Hair follicular keratinocyte (primary cell): ENCODE measurements at places on chromosomes 12 and 14. TPM values are rescaled to one million over a fixed set of nuclear protein-coding genes. Genes with fewer than 3 reads are reported as not detected.

Gene RD3L
- total RNA-seq, result not detected in 2 replicates

Gene LALBA
- total RNA-seq, result not detected in 2 replicates

Gene ANO4
- 6.5 and 9.7 TPM in 2 replicates for total RNA-seq

Gene COX6A1
- total RNA-seq, result 742 and 768 TPM in 2 replicates

Gene HELB
- total RNA-seq, result 1.8 and 2.2 TPM in 2 replicates

Gene FGF6
- not detected in 2 replicates for total RNA-seq
